ENCODE measurements at places on chromosomes 6 and 20.

- no peak for DNase-seq
Measured at GRCh38 chr6:548091-548490, 108.8 kb downstream of the HUS1B start.

GRCh38 chr6:129453073-129453472, 256.9 kb downstream of the ARHGAP18 start:
- DNase-seq = no peak

GRCh38 chr6:110761371-110761770, 53.9 kb downstream of the CDK19 start:
- DNase-seq = no peak

DNA sequence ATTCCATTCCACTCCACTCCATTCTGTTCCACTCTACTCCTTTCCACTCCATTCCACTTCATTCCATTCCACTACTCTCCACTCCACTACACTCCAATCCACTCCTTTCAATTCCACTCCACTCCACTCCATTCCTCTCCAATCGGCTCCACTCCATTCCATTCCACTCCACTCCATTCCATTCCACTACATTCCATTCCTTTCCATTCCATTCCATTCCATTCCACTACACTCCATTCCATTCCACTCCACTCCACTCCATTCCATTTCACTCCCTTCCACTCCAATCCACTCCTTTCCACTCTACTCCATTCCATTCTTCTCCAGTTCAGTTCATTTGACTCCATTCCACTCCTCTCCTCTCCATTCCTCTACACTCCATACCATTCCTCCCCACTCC, 26.2 kb upstream of the DEFB125 start:
- DNase-seq = no peak

GRCh38 chr6:170393807-170394399, 87.3 kb downstream of the FAM120B start:
- no peak for DNase-seq

DNA sequence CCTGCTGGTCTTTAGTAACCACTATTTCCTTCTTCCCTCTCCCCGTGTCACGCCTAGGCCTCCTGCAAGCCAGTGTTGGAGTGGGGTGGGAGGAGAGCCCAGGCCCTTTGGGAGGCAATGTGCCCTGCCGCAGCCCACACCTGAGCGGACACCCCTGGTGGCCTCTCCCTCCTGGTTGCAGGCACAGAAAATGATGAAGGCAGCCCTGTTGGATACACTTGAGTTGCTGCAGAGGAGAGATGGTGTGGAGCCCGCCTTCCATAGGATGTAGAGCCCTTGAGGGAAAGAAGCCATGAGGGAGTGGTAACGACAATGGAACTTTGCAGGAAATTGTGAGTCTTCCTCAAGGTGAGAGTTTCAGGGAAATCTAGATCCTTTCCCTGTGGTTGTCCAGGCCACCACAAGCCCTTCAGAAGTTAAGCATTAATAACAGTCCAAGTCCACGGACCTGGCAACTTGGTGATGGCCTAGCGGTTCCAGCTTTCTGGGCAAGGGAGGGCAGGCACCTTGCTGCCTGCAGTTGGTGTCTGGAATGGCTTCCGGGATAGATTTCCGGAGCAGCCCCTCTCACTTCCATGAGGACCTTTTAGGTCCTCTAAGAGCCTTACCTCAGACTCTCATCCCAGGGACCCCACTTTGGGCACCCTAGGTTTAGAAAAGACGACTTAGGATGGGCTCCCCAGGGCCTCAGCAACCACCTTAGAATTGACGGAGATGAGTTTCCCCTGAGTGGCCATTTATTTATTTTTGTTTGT, 67.3 kb upstream of the NXT1 start:
- DNase-seq = no peak

DNA sequence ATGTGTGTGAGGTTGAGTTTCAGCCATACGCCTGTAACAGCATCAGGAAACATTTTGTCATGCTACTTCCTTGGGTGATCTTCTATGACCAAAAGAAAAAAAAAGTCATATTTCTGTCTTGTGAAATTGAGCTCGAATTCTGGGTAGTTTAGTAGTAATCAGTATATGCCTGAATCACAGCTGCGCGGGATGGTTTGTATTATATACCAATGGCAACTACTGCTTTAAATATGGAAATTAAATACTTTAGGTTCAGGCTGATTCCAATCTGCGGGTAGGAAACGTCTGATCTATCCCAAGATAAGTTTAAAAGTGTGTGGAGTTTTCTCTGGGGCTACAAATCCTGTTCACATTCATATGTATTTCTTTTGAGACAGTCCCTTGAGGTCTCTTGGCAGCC, 115.6 kb upstream of the FERMT1 start:
- no peak for DNase-seq

- DNase-seq = peak; percentile 50
Measured at GRCh38 chr20:63183422-63184146, 32.3 kb downstream of the YTHDF1 start.

- no peak for DNase-seq
Measured at GRCh38 chr6:167768471-167769215, 58.1 kb upstream of the AFDN start.

- DNase-seq = no peak
Measured at GRCh38 chr6:11767978-11768756, 10.4 kb downstream of the ADTRP start.

DNA sequence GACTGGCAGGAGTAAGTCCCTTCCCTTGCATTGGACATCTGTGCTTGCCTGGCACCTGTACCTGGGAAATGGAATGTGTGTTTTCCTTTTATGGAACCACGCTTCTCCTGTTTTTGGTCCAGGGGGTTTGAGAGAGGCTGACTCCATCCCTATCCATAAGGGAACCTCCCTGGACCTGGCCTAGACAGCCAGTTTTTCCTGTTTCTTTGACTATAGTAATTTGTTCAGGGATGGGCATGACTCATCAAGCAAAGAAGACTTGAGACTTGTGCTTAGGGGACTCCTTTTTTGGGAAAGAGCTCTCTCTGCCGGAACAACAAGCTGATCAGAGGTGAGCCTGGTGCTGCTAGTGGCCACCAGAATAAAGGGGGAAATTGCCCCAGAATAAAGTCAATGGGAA, 393.8 kb downstream of the CDH26 start:
- no peak for DNase-seq

DNA sequence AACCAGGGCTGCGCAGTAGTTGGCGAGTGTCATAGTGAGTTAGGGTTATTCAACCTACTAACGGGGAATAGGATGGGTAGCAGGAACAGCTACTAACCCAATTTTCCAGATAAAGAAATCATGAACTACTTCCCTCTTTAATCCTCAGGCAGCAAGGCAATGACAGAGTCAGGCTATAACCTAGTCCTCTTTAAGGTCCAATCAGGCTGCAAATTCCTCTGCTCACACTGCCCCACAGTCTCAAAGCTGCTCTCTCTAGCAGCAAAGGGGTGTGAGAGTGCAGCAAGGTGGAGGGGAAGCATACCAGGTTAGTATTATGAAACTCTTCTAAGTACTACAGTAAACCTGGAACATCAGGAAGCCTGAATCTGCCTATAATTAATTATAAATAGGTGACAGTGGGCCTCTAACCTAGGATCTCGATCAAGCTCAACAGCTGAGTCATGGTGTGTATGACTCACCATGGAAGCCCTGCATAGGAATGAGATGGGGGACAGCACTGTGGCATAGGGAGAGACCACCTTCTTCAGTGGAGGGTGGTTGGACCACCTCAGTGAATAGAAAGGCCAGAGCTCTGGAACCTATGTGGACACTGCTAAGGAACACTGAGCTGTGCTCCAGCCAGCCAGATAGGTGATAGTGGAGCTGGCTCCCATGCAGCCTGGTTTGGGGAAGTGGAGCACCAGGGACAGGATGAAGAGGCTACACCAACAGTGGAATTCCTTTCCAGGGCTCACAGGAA, 7.9 kb downstream of the PEX6 start:
- no peak for DNase-seq

DNA sequence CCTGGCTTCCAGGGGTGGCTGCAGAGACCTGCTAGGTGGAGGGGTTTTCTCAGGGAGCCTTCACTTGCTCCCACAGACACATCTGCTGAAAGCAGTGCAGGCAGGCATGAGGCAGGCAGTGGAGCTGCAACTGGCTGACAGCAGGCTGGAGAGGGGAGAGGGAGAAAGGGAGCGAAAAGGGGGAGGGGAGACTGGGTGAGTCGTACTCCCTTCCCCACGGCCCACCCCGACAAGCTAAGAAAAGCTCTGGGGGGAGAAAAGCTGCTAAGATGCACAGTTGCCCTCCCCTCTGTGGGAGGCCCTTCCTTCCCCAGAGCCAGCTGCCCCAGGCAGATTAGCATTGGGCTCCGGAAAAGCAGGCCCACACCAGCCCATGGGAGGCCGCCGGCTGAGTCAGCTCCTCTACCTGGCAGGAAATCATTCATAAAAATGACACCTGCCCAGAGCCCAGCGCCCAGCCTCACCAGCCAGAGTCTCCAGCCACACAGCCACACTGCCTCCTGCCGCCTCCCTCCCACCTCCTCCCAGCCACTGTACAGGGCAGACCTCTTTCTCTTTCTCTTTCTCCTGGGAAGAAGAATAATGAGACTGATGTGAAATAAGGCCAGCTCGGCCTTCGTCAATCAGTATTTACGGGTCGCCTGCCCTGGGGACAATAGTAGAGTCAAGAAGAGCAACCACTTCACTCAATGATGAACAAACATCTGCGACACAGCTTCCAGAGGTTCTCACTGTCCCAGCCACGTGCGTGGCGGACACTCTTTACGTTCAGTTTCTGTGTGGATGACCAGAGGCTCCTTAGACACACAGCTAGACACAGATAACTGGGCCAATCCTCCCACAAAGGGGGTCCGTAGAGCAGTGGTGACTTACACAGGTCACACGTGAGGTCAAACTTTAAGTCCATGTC, 7.7 kb upstream of the C20orf203 start:
- peak; percentile 84 for DNase-seq

DNA sequence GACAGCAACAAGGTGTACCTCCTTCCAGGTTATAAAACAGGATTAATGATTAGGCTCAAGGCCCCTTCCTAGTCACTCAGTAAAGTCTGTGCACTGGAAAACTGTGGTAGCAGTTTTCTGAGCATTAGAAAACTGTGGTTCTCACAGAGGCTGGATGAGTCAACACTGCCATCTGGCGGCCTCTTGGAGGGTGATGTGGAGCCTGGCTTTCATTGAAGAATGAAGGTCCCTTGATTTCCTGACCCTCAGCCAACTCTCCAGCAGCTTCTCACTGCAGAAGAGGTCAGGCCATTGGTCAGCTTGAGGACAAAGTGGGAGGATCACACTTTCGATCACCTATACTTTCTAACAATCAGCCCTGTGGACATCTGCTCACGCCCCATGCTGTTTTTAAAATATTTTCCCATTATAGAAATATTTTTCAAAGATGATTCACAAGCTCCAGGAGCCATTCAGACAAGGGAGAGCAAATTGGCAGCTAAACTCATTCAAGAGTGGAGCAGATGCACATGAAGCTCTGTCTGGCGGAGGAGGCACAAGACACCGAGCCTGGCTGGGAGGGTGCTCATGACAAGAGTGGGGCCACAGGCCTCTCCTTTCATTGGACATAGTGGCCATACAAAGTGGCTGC, 23.2 kb downstream of the PSMB1 start:
- peak; percentile 79 for DNase-seq

DNA sequence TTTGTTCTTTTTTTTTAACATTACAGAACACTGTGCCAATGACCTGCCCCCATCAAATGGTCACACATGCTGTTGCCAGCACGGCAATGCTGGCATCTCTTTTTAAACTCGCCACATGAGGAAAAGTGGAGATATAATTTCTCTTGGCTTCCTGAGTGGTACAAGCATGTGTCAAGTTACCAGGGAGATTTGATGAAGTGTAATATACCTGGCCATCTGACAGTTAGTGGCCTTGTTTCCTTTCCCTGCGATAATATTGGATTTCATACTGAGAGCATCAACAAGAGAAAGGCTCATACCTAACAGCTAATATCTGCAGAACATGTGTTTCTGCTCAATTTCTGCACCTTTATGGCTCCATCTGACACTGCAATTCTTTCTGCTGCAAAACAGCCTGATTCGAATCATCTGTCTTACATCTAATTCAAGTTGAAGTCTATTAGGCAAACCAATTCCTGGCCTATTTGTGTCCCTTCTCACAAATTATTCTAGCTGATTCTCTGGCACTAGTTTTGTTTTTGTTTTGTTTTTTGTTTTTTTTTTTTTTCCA, 519.5 kb downstream of the PREX1 start:
- no peak for DNase-seq

DNA sequence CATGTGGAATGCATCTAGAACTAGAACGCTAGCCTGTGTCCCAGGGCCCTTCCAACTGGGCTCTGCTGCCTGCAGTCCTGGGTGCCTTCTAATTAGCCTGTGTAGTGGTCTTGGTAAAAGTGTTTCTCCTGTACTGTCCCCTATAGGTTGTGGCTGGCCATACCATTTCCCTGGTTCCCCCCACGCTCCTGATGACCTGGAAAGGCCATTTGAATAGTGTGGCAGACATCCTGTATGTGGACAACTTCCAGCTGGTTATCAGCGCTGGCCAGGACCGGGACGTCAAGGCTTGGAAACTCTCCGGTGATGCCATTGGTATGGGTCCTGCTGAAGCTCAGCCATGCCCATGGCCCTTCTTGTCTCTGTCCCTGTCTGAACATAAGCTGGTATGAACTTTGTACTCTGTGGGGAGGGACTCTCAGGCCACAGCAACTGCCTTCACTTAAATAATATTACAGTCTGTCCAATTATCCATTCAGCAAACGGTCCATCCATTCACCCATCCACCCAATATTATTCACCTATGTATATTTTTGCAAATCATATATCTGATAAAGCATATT, 60.7 kb downstream of the SUN5 start:
- no peak for DNase-seq

- DNase-seq = no peak
Measured at GRCh38 chr6:42341771-42342553, 109.8 kb downstream of the TRERF1 start.

DNA sequence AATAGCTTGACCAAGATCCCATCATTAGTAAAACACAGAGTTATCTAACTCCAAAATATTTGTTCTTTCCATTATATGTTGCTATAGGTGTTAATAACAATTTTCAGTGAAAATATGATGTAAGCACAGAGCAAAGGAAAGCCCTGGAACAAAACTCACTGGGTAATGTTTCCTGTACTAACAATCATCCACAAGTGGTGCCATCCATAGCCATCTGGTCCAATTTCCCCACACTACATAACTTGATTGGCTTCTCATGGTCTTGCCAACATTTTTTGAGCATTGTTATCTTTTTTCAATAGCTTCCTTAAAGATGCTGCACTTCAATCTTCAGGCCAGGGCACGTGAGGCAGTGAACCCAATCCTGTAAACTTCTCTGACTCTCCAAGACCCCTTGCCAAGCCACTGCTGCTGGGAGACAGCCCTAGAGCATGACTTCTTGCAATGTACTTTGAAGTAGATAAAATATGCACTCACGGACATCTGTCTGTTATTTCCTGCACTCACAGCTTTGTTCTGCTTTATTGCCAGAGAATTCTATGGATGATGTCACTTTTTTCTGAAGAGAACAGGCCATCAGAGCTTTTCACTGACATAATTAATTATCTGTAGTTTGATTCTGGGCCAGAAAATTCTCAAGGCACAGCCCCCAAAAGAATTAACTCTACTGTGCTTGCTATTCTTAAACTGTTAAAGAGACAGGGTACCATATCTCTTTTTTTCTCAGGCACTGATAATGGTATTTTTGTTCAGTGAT, 97.5 kb upstream of the TMEM30A start:
- no peak for DNase-seq
